ENCODE measurements at places on chromosomes 6 and 20.
A peak's percentile ranks its signal among the peaks of the same experiment; 100 is the strongest.

DNA sequence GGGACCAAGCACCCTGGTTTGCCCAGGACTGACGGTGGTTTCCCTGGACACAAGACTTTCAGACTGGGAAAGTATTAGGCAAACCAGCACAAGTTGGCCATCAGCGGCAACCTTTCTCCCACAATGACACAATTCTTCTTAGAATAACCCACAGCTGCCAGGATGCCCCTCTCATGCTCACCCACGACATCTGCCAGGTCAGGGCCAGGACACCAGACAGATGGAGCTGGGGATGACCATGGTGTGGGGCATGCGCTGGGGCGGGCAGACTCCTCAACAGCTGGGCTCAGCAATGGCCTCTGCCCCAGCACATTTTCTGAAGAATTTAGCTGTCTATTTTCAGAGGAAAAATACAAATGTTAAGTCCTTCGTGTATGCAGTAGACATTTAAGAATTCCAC lies 226.4 kb downstream of the FNDC1 start:
- no peak for DNase-seq

GRCh38 chr6:14985366-14985765 lies 260.5 kb upstream of the JARID2 start:
- no peak for DNase-seq

DNA sequence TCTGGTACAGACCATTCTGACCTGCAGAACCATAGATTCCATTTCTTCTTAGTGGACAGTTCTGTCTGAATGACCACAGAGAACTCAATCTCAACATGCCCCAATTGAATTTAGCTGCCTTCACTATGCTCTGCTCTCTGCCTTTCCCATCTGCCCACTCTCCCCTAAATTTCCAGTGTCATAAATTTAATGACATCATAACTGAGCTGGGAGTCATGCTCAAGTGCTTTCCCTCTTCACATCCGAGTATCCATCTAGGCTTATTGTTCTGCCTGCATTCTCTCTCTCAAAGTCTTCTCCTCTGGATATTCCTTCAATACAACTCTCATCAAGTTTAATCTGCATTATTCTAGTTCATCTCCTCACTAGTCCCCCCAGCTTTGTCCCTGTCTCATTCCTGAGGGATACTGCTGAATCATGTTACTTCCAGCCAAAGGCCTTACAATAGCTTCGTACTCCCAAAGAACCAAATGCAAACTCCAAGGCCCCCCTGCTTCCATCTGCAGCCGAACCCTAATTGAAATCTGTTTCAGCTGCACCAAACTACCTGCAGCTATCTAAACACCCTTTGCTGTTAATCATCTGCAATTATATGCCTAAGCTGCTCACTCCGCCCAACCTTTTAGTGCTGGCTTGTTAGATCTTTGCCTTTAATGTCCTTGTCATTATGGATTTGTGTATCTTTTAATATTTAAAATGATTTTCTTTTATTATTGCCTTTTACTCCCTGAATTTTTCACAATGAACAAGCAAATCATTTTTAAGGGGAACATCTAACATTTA lies 46.1 kb downstream of the SLC35B3 start:
- no peak for DNase-seq

DNA sequence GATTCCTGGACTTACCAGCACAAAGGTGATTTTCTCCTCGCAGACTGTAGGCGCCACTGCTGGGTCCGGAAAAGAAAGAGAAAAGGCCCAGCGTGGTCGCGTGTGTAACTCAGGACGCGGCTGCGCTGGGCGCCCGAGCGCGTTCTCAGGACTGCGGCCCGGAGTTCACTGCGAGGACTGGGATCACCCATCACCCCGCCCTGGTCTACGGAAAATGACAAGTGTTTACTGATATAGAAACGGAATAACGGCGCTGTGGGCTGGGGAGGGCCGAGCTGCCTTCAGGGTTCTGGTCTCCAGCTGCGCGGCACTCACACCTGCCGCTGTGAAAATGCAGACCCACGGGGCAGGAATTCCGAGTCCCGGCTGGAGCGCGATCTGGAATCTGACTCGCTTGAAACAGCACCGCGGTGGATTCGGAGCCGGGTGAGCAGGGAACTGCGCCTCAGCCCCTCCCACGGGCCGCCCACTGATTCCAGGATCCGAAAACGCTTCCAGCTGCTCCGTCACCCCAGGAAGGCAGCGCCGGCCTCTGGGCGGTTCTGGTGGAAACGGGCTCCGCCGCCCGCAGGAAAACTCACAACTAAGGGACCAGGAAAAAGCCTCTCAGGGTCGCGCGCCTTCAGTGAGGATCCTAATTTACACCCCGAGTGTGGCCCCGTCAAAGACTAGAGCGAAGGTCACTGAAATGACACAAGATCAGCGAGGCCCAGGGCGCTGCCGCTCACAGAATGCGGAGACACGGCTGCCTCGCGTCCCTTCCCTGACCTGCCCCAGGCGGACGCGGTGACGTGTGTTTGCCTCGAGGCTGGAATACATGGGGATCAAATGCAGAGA lies 34.5 kb downstream of the HLA-A start:
- peak; percentile 29 for DNase-seq

- no peak for DNase-seq
Measured at GRCh38 chr20:44326391-44327159, 10.3 kb upstream of the R3HDML start.

GRCh38 chr6:130696806-130697205 lies 130.4 kb upstream of the SMLR1 start:
- DNase-seq = no peak

- DNase-seq = no peak
Measured at GRCh38 chr6:25052181-25052580, 116.4 kb upstream of the RIPOR2 start.

- no peak for DNase-seq
Measured at GRCh38 chr6:32772656-32773055, 9.3 kb upstream of the HLA-DQB2 start.

DNA sequence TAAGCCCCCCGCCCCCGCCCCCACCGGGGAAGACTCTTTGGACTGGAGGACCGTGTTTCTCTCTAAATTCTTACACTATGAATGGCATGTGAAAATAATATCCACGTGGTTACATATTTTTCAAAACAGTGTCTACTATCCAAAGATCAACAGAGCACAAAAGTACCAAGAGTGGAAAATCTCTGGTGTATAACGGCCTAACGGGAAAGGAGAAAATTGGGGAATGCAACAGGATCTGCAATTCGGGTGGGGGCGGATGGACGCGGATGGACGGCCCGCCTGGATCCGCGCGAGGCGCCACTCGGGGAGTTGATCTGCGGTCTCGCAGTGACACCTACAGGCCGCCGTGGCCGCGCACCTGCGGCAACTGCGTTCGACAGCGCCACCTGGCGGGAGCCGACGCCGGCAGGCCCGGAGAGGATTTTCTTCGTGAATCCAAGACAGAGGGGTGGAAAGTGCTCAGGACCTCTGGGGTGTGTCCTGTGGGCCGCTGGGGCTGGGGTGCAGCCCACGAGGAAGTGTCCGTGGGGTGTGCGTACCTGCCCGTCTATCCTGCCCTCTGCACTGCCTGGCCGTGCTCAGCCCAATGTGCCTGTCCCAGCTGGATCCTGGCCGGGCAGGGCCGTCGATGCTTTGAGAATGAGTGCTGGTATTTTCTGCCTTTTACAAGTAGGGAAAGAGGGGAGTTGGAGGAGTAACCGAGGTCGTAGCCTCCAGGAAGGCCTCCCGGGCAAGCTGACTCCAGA lies 18.6 kb downstream of the ANKRD60 start:
- peak; percentile 82 for DNase-seq

- no peak for DNase-seq
Measured at GRCh38 chr6:2850538-2851113, 9.0 kb upstream of the SERPINB1 start.

DNA sequence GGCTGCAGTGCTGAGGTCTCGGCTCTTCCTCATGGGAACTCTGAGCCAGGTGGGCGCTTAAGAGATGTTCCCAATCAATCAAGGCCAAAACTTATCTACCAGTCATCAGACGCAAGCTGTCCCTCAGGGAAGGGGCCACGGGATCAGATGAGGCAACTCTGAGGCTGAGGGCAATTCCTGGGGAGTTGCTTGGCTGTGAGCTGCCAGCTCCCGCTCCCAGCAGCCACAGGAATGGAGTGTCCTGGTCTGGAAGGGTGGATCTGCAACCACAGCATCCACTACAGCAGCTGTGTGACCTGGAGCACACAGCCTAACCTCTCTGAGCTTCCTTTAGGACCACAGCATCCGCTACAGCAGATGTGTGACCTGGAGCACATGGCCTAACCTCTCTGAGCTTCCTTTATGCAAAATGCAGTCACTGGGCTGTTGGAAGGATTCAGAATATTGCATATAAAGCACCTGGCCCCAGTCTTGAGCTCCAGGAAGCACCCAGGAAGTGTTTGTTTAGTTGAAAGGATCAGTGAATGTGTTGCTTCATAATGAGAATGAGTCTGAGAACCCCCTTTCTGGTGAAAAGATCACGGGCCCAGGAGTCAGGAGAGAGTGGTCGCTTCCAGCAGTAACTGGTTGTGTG lies 60.9 kb downstream of the TFAP2C start:
- no peak for DNase-seq

DNA sequence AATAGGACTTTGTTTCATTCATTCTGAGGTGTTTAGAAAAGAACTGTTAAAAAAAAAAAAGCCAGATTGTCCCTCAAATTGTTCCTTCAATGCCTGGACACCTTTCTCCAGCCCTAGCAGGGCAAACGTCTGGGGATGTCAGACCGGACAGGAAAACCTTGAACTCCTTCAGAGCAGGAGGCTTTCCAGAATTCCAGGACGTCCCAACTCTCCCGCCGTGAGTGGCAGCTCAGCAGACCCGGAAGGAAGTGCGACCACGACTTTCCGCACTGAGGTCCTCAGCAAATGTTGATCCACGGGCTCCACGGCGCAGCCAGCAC lies 139.1 kb downstream of the DLL1 start:
- DNase-seq = no peak

GRCh38 chr6:121652726-121653623 lies 217.5 kb downstream of the GJA1 start:
- no peak for DNase-seq

DNA sequence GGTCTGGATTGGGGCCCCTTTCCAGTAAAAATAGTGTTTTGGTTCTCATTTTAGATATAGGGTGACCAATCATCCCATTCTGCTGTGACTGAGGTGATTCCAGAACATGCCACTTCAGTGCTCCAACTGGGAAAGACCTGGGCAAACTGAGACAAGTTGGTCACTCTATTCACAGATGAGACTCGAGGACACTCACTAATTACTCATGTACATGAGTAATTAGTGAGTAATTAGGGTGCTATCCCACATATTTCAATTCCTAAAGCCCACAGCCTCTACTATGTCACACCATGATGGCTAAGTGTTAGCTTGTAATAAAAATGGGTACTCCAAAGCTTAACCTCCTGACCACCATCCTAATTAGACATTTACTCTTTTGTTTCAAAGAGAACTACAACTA lies 86.0 kb downstream of the CBLN4 start:
- DNase-seq = no peak

DNA sequence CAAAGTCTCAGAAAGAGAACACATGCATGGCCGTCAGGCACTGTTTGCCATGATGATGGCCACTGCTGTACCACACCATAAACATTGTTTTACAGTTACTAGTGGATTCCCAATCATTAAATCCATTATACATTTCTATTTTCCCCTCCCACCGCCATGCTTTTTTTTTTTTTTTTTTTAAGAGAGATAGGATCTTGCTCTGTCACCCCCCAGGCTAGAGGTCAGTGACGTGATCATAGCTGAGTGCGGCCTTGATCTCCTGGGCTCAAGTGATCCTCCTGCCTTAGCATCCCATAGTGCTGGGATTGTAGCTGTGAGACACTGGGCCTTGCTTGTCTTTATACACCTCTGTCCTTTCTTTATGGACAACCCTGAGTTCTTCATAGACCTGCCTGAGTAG lies 4.3 kb upstream of the BTN3A3 start:
- DNase-seq = no peak

DNA sequence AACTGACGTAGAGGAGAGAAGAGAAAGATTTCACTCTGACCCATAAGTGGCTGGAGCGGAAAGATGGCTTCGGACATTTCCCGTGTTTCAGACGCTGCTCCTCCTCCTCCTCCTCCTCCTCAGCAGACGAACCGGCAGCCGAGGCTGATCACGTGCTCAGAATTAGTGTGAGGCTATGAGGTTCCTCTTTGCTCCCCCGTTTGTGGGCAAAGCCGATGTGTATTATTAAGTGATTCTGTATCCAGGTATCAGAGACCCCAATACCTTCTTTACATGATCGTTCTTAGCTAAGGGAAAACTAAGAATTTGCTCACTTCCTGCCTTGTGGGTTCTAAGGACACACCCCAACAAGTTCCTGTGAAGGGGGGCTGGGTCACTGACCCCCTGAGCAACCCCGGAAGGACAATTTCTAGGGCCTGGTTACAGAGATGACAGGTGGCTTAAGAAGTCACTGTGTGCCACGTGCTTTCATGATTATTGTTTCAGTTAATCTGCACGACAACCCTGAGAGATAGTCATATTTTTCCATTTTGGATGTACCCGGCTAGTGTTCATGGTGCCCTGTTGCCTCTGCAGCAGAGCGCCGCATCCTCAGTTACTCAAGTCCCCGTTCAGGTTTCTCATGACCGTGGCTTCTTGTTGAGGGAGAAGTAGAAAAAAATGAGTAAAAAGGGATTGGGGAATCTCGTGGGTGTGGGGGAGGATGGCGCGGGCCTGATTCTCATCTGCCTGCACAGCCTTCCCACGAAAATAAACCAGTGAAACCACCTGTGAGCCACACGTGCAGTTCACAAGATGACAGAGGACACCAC lies 671.8 kb downstream of the QKI start:
- DNase-seq = no peak

- no peak for DNase-seq
Measured at GRCh38 chr20:45817376-45818194, 5.1 kb downstream of the UBE2C start.

GRCh38 chr20:61979701-61980635 lies 85.7 kb downstream of the TAF4 start:
- no peak for DNase-seq

DNA sequence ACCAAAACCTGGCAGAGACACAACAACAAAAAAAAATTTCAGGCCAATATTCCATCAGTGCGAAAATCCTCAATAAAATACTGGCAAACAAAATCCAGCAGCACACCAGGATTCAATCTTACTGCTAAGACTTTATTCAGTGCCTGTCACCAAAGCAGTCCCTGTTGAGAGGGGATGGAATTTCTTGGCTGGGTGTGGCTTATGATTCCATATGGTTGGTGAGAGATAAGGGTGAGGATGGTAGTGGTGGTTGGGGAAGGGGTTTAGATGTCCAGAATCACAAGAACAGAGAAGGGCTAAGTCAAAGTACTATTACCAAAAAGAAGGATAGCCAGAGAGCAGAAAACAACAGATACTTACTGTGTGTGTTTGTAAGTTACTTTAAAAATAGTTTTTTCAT lies 152.8 kb upstream of the SLC35B3 start:
- DNase-seq = no peak

DNA sequence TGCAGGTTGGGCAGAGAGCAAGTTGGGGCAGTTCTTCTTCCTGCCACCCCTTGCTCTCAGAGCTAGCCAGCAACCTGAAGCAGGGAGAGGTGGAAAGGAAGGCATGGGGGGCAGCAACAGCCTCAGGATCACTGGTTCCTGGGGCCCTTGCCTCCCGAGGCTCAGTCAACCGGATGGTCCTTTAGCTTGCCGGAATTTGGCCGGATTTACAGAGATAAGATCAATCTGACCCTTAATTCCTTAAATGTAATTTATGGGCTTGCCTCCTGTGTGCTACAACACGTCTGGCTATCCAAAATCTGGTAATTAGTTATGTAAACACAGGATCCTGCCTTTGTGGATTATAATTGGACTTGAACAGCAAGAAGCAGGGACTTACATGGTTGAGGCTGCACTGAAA lies 19.5 kb upstream of the TCP11 start:
- DNase-seq = no peak
